ENCODE measurements at places on chromosomes 4 and X.

DNA sequence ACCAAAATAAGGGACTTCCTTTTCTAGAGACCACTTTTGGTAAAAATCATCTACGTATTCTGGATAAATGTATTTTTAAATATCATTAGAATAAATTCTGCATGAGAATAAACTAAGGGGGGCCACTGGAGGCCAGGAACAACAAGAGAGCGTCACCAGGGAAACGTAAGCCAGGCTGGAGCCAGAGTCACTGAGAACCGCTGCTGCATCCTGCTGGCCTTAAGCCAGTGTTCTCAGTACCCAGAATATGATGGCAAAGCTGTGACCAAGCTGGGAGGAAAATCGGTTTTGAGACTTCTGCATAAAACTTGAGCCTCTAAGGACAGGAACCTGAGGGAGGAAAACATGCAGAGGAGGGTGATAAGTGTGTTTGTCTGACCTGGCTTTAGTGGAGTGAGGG, 63.0 kb upstream of the FAM9A start:
- no peak overlapping the region for H3K27ac ChIP-seq
- H3K4me1 ChIP-seq: no peaks in the 10 kb centered on the region
- H3K36me3 ChIP-seq: no peaks in the 10 kb centered on the region
- no peaks in the 10 kb centered on the region for H3K27me3 ChIP-seq

DNA sequence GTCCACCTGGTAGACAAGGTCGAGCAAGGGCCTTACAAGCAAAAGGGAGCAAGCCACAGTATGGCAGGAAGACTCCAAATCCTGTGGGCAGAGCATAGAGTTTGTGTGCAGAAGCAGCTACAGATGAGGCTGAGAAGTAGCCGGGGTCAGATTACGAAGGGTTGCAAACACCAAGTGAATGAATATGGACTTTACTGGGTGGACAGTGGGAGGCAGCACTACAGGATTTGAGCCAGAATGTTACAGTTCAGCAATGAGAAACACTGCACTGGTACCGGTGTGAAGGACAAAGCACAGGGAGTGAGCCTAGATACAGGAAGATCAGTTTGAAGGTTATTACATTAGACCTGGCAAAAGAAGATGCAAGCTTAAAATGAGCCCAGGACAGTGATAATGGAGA, 46.1 kb upstream of the HOPX start:
- no peaks in the 10 kb centered on the region for H3K27me3 ChIP-seq
- no peak overlapping the region for H3K27ac ChIP-seq
- no peak overlapping the region for H3K4me3 ChIP-seq
- H3K4me1 ChIP-seq: no peaks in the 10 kb centered on the region
- no peak for DNase-seq
- no peaks in the 10 kb centered on the region for H3K36me3 ChIP-seq

DNA sequence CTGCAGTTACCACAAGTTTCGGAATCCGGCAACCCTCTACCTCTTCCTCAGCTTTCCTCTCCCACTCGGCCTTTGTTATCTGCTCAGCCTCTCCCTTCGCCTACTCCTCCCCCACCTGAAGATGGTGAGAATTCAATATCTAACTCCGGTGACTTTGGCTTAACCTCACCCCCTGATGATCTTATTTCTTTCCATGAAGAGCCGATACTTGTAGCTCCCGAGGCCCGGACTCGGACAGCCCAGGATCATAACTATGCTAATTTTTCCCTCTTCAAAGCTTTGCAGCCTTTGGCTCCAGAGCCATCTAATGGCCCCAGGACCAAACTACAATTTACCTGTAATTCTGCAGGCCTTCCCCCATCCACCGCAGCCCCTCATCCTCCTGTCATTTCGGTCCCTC, 32.0 kb upstream of the MGST2 start:
- H3K4me3 ChIP-seq: peak overlapping the region; percentile 54
- no peaks in the 10 kb centered on the region for H3K36me3 ChIP-seq
- no peak for DNase-seq
- H3K4me1 ChIP-seq: no peaks in the 10 kb centered on the region
- peak overlapping the region; percentile 42 for H3K27ac ChIP-seq

DNA sequence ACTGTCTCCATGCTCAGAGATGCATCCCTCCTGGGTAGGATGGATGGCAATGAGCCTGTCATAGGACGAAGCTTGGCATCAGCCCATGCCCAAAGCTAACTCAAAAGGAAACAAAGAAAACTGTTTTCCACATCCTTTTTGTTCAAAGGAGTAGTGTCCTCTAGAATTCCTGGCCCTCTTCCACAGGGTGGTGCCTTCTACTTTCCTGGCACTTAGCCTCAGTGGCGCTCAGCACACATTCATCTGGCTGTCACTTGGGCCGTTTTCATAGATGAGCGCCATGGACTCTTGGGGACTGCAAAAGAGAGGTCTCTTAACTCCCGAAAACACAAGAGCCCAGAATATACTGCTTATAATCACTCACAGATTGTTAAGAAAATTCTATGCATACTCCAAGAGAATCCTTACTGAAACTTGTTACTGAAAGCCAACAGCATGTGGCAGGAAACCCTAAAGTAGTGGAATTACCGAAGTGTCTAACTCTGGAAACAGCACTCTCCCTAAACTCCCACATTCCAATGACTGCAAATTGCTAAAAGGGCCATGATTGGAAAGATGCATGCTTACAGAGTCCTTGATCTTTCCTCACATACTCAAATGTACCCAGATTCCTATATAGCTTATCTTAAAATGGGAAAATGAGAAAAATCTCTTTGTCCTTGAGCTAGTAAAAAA, 110.0 kb downstream of the HS6ST2 start:
- H3K36me3 ChIP-seq: no peaks in the 10 kb centered on the region
- H3K27ac ChIP-seq: no peak overlapping the region
- H3K4me3 ChIP-seq: no peak overlapping the region
- no peak for DNase-seq
- H3K27me3 ChIP-seq: no peaks in the 10 kb centered on the region
- H3K4me1 ChIP-seq: no peaks in the 10 kb centered on the region

DNA sequence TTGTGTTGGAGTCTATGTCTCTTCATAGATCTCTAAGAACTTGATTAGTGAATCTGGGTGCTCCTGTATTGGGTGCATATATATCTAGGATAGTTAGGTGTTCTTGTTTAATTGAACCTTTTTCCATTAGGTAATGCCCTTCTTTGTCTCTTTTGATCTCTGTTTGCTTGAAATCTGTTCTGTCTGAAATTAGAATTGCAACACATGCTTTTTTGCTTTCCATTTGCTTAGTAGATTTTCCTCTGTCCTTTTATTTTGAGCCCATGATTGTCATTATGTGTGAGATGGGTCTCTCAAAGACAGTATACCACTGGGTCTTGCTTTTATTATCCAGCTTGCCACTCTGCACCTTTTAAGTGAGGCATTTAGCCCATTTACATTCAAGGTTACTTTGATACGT, 79.1 kb upstream of the APOOL start:
- no peak for DNase-seq
- no peak overlapping the region for H3K27ac ChIP-seq
- no peaks in the 10 kb centered on the region for H3K27me3 ChIP-seq
- H3K4me3 ChIP-seq: no peak overlapping the region
- H3K36me3 ChIP-seq: no peaks in the 10 kb centered on the region

GRCh38 chr4:130359542-130359941, 1263.6 kb downstream of the C4orf33 start:
- no peak overlapping the region for H3K27ac ChIP-seq
- DNase-seq: no peak
- no peaks in the 10 kb centered on the region for H3K27me3 ChIP-seq
- H3K36me3 ChIP-seq: no peaks in the 10 kb centered on the region

DNA sequence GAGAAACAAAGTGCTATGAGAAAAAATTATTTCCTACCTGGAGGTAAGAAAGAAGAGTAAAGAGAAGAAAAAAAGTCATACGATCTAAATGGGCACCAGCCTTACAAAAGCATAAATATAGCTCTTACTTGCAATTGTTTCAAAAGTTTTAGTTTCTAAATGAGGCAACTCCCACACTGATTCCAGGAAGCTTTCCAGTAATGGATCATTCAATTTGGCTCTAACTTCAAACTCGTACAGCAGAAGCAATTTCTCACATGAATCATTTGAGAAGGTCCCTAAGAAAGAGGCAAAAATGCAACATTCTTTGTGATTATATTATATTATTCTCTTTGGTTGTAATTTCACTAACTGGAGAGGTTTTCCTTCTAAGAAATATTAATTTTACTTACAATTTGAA, 109.9 kb downstream of the DLG3 start:
- H3K36me3 ChIP-seq: no peaks in the 10 kb centered on the region
- no peak for DNase-seq
- H3K4me1 ChIP-seq: no peaks in the 10 kb centered on the region
- no peak overlapping the region for H3K27ac ChIP-seq
- no peak overlapping the region for H3K4me3 ChIP-seq
- no peaks in the 10 kb centered on the region for H3K27me3 ChIP-seq

DNA sequence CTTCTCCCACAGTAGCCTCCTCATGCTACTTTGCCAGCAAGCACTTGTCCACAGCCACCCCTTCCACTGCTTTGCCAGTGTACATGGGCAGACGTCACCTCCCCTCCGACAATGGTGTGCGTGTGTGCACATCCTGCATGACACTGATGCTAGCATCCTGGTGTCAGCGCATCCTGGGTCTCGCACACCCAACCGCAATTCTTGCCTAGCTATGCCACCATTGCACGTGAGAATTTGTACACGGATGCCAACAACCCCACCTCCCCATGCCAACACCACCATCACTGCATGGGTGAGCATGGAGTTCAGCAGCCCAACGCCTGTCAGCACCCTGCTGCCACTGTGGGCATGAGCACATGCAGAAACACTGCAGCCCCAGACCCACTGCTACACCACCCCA, 550.0 kb downstream of the STPG2 start:
- DNase-seq: no peak
- no peak overlapping the region for H3K27ac ChIP-seq
- H3K27me3 ChIP-seq: no peaks in the 10 kb centered on the region
- H3K4me3 ChIP-seq: no peak overlapping the region
- no peaks in the 10 kb centered on the region for H3K4me1 ChIP-seq
- H3K36me3 ChIP-seq: no peaks in the 10 kb centered on the region

DNA sequence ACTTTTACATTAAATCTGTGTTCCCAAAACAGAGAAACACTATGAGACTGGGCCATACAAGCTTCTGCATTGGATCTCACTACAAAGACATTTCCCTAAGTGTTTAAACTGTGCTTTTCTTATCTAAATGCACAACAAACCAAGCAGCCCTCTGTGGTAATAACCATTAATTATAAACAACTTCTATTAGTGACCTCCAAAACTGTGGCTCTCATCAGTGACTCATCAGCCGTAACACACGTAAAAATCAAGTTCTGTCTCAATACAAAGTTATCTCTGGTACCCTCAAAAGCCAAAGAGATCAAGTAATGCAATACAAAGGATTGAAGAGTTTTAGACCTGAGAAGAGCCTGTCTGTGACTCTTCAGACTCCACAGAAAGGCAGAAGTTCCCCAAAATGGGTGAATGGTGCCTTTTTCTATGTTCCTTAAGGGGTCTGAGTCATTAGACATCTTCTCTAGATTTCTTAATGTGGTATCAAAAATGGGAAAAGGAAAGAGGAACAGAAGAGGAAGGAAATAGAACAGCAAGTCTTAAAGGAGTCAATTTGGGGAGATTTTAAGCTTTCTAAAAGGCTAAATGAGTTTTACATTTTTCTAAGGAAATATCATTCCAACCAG, 189.8 kb upstream of the PPP1R2C start:
- no peaks in the 10 kb centered on the region for H3K36me3 ChIP-seq
- H3K27ac ChIP-seq: no peak overlapping the region
- DNase-seq: no peak
- H3K4me3 ChIP-seq: no peak overlapping the region
- no peaks in the 10 kb centered on the region for H3K27me3 ChIP-seq
- no peaks in the 10 kb centered on the region for H3K4me1 ChIP-seq

DNA sequence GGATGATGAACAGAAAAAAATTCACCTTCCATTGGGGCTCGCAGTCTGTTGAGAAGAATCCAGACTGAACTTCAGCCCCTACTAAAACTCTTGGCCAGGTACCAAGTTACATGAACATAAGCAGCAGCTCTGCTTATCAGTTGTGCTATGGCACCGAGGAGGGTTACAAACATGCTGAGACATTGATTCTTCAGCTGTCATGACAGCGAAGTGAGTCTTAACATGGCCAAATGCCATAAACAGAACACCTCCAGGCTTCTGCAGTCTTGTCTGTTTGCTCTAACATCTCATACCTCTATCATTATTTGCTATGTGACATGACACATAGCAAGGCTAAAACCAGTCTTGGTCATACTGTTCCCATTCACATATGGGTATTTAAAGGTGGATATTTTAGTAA, 521.5 kb downstream of the GRID2 start:
- no peak overlapping the region for H3K4me3 ChIP-seq
- H3K4me1 ChIP-seq: no peaks in the 10 kb centered on the region
- DNase-seq: no peak
- H3K27ac ChIP-seq: no peak overlapping the region
- no peaks in the 10 kb centered on the region for H3K27me3 ChIP-seq
- no peaks in the 10 kb centered on the region for H3K36me3 ChIP-seq

DNA sequence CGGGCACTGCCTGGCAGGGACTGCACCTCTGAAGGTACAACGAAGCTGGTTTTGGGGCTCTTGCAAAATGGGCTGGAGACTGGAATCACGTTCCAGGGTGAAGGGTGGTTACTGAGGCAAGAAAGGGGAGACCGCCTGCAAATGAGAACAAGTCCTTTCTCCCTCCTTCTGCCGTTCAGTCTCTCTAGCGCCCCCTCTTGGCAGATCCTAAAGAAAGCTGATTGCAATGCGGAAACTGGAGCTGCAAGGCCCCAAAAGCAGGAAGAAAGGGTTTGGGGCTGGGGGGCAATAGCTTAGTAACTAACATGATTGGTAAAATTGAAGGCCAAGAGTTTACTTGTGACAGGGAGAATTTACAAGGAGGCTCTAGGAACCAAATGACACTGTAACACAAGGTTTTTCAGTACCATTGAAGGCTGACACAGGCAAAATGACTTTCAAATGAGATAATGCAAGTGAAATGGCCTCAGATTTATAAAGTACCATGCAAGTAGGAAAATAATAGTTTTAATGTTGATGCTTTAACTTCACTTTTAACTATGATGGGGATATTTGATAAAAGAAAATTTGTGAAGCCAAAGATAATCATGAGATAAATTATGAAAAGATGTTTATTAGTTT, 222.7 kb upstream of the HAND2 start:
- H3K27ac ChIP-seq: no peak overlapping the region
- no peak overlapping the region for H3K4me3 ChIP-seq
- no peak for DNase-seq
- no peaks in the 10 kb centered on the region for H3K27me3 ChIP-seq
